ENCODE measurements at places on chromosomes 5 and 9.

- DNase-seq: no peak
These were observed 54.6 kb upstream of the CLINT1 start for GRCh38 chr5:157913575-157913974.

DNA sequence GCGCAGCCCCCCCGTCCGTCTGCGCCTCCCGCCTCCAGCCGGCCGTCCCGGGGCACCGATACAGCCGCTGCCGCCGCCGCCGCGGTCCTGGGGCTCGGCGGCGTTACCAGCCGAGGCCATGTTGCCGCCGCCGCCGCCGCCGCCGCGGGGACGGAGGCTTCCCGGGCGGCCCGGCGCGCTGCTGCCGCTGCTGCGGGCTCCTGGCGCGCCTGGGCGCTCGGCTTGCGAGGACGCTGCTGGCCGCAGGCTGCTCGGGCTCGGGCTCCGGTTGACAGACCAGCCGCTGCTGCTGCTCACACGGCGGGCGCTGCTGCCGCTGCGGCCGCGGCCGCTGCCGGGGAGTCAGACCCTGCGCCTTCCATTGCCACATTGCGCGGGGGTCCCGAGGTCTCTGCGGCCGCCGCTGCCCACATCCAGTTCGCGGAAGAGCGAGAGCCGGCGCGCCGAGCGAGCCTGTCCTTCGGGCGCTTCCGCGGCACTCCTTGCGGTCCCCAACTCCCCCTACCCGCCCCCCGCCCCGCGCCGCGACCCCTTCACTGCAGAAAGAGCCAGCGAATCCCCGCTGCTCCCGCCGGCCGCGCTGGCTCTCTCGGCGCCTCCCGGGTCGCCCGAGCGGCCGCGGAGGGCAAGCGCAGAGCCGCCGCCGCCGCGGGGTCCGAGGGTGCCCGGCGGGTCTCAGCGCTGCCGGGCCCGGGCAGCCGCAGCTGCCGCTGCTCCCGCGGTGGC, 8.4 kb downstream of the PTCH1 start:
- no peak for DNase-seq

- no peak for DNase-seq
These were observed 299.5 kb downstream of the MEF2C start for GRCh38 chr5:88583471-88583870.

DNA sequence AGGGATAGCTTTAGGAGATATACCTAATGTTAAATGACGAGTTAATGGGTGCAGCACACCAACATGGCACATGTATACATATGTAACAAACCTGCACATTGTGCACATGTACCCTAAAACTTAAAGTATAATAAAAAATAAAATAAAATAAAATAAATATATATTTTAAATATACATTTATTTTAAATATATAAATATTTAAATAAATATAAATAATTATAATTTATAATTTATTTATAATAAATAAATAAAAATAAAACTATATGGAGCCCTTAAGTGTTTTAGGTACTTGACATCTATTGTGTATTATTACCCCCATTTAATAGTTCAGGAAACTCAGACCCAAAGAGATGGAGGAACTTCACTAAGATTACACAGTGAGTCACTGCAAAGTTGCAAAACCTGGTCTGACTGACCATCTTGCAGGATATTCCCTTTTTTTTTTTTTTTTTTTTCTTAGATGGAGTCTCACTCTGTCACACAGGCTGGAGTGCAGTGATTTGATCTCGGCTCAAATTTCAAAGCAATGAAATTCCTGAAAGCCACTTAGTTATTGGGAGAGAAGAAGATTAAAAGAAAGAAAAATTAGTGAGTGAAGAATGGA, 5.8 kb upstream of the C5orf52 start:
- no peak for DNase-seq

DNA sequence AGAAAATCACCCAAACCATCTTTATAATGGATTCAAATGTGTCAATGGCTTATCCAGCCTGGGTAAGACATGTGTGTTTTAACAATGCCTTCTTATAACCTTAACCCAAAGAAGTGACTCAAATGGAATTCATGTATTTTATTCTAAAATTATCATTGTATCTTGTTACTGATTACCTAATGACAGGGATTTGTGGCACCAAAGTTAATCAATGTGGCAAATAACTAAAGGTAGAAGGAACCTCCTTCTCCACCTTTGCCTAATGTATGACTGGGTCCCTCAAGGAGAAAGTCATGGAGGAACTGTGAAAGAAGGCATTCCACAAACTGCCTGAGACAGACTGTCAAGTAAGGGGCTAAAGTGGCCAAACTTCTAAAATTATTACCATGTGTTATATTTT, 84.4 kb upstream of the ITGA1 start:
- no peak for DNase-seq

GRCh38 chr5:139637438-139638089, 10.6 kb upstream of the CXXC5 start:
- DNase-seq: peak; percentile 72

GRCh38 chr5:140364472-140364765, 4.4 kb downstream of the SLC4A9 start:
- no peak for DNase-seq

DNA sequence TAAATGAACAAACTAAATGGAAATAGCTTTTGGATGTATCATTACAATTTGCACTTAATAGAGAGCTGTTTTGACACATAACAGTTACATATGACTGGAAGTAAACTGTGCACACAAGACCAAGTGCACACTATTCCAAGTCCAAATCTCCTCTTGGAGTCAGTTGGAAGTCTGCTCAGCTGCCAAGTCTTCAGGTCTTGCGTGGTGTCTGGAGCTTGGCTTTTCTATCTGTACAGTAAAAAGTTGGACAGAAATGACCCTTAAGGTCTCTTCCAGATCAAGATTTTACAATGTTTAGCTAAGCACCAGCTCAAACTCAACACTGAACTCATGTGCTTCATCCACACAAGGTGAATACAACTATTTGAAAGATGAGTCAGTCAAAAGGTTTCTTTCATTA, 456.9 kb downstream of the RASEF start:
- no peak for DNase-seq

DNA sequence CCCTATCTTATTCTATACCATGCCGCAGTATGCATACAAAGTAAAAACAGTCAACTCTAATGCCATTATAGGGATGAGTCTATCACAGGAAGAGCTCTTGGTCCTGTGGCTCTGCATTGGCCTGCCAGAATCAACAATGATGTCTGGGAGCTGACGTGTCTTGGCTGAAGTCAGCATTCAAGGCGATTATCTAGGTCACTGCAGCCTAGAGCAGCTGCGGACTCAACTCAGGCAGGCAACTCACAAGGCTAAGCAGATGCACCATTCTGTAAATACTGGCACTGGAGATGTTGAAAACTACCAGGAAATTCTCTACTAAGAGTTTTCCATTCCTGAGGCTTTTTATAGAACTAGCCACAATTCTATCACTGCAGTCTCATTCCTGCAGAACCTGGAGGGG, 13.3 kb downstream of the SPATA9 start:
- no peak for DNase-seq

GRCh38 chr9:10032166-10032565, 580.6 kb downstream of the PTPRD start:
- no peak for DNase-seq

DNA sequence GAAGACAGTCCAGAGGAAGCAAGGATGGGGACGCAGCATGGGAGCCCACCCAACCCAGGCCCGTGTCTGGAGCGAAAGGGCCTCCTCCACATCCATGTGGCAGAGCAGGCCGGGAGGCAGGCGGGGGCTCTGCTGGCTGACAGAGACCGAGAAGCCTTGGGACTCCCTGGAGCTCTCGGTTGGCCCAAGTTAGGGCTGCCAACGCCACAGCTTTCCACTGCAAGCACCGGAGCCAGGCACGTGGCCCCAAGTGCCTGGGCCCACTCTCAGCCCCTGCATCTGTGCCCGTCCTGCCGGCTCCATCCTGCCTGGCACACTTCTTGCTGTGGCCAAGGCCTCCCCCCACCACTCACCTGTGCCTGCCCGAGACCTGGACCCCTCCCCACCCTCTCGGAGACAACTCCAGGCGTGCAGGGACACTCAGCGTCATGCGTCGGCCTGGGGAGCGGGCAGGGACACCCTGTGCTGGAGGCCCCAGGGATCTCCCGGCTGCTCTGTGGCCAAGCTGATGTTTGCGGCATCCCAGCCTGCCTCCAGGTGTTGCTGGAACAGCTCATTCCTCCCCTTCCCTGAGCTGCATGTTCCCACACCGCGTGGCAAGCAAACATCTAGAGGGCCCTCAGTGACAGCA, 31.5 kb downstream of the SLC6A3 start:
- peak; percentile 11 for DNase-seq

DNA sequence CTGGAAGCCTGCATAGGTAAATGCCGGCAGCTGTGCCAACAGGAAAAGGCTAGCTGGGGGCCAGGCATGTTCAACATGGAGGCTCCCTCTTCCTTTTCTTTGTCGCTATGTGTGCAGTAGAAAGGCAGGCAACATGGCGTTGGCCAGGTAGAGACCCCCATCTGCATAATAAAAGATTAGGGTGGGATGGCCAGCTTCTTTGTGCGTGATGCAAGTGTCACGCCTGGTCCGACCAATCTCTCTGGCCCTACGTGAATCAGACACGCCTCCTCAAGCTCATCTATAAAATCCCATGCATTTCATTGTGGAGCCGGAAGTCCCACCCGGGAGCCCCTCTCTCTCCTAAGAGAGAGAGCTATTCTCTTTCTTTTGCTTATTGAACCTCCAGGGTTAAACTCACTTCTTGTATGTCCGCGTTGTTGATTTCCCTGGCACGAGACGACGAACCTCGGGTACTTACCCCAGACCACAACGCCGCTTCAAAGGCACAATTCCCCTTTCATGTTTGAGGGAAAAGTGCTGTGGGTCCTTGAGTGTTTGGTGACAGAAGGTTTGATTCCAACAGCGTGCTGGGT, 25.0 kb upstream of the C5orf47 start:
- DNase-seq: no peak

DNA sequence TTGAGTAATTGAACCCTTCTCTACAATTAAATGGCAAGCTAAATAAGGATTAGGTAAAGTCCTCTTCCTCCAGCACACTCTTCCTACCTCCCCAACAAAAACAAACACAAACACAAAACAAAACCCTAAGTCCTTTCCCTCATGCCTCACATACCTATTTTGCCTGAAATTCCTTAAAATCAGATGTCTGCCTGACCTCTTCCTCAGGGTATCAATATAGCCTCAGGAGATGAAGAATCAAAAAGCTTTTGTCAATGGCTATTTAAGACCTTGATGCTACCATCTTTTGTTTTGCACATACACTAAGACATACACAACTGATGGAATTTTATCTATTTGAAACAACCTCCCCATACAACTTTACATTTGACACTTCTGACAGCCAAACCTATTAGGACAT, 75.1 kb downstream of the TUSC1 start:
- no peak for DNase-seq

GRCh38 chr5:51043745-51044144, 339.5 kb upstream of the ISL1 start:
- DNase-seq: no peak

DNA sequence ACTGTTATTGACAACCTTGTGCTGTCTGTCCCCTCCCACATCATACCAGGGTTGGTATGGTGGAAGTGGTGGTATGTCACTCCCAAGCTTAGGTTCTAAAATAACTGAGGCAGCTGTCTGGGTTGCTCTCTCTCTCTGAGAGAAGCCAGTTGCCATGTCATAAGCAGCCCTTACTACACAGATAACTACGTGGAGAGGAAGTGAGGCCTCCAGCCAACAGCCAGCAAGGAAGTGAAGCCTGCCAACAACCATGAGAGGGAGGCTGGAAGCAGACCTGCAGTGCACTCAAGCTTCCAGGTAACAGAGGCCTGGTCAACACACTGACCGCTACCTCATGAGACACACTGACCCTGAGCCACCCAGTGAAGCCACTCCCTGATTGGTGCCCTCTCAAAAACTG, 18.6 kb downstream of the CTNNAL1 start:
- no peak for DNase-seq

DNA sequence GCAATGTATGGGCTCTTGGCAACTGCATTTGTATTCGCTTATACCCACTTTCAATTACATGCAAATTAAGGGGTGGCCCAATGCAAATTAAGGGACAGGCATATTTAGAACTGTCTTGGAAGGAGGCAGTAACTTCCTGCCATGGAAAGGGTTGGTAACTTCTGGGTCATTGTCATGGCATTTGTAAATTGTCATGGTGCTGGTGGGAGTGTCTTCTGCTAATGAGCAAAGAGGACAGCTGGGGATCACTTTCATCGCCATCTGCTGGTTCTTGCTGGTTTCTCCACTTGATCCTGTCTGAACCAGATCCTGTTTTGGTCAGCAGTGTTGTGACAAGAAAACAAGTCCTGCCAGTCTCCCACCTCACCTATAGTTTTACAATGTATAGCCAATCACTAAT, 23.3 kb upstream of the UGT3A2 start:
- DNase-seq: no peak

DNA sequence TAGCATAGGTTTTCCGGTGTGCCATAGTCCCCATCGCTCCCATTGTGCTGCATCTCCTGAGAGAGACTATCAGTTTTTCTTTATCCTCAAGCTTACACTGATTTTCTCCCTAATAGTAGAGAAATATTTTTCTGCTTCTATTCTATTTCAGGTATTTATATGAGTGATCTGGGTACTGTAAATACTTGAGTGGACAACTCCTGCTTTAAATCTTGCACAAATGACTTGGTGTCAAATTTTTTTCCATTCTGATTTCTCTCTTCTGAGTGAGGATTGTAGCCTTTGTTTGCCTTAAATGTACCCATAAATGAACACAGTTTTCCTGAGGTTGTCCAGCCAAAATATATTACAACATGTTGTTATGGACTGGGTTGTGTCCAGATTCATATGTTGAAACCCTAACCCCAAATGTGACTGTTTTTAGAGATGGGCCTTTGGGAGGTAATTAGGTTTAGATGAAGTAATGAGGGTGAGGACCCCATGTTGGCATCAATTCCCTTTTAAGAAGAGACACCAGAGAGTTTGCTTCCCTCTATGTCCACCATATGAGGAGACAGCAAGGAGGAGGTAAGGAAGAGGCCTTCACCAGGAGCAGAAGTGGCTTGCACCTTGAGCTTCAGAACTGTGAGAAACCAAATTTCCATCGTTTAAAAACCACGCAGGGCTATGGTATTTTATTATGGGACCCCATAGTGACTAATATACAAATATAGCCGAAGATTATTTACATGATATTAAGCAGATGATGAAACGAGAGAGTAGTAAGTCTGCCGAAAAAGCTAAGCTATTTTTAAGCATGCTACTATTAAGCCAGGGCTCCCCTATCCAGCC, 336.4 kb upstream of the MPDZ start:
- DNase-seq: no peak

DNA sequence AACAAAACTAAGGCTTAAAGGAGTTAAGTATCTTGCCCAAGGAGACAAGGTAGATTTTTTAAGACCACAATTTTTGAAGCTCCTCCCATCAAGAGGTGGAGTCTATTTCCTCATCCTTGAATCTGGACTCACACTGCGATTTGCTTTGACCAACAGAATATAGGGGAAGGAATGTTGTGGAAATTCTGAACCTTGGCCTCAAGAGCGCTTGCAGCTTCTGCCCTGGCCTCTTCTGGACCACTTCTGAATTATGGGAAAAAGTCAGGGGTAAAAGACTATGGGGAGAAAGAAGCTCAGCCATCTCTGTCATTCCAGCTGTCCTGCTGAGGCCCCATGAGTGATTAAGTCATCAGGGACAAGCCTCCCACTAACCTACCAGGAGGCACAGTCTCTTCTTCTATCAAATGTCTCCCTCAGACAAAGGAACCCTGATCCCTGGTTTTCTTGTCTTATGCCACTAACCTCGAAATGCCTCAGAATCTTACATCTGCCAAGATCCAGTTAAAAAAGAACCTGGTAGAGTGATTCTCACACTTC, 25.9 kb downstream of the MAPKAP1 start:
- DNase-seq: no peak

GRCh38 chr9:72627956-72628540, 106.6 kb downstream of the TMC1 start:
- no peak for DNase-seq

GRCh38 chr9:116656501-116656971, 30.6 kb upstream of the TRIM32 start:
- DNase-seq: no peak
